Lower leg skin (tissue), 4 donors: ENCODE measurements at places on chromosomes 6 and 20. TPM values are rescaled to one million over a fixed set of nuclear protein-coding genes. Genes with fewer than 3 reads are reported as not detected.

The PPIL1 gene
- 2.2 TPM for total RNA-seq

GRCh38 chr6:105651969-105652368 lies 249.1 kb upstream of the PREP start:
- DNase-seq = no peak

DNA sequence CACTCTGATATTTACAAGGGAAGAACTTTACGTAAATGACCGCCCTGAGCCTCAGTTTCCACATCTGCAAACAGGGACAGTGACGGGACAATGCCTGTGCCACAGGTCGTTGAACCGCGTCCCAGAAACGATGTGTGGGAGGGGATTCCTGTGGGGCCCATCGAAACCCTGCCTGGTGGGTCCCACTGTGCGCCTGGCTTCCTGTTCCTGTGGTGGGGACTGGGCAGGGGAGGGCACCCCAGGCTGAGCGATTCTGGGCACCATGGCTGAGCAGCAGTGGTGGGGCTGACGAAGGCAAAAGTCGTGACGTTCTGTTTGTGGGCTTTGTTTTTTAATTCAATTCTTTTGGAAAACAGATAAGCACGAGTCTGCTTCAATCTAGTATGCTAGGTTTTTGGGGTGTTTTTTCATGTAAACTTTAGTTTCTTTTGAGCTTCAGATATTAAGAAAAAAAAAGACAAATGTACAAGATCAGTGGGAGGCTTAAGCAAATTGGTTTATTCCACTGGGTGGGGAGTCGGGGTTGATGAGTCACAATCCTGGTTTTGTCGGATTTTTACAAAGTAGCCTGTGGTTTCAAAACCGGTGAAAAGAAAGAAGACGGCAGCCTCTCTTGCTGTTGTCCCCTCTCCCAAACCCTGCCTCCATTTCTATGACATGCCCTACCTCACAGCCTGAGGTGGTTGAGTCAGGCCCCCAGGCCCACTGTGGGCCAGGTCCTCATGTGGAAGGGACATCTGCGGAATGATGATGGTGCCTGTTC lies 40.4 kb downstream of the GNAS-AS1 start:
- DNase-seq = no peak

DNA sequence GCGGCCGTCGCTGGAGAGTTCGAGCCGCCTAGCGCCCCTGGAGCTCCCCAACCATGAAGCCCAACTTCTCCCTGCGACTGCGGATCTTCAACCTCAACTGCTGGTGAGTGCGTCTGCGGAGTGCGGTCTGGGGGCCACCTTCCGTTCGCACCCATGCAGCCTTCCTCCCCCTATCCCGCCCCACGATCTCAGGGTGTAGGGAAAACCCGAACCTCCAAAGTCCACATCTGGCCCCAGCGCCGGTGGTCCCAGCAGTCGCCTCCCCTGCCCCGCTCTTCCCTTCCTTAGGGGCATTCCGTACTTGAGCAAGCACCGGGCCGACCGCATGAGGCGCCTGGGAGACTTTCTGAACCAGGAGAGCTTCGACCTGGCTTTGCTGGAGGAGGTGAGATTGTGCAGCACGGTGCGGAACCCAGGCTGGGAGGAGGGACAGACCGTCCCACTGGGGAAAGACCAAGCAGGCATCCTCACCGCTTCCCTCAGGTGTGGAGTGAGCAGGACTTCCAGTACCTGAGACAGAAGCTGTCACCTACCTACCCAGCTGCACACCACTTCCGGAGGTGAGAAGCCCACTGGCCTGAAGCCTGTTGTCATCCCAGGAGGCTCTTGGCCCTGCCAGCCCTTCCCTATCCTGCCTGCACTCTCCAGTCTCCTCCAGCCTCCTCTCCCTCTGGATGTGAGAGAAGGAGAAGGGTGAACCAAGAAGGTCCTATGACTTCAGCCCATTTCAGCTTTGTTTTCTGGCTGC lies 719 bp downstream of the SMPD2 start:
- DNase-seq = peak; percentile 54

The PRR18 gene
- total RNA-seq = not detected

- DNase-seq = no peak
These were observed 72.2 kb downstream of the RIN2 start for GRCh38 chr20:19830211-19830785.

The SCUBE3 gene
- total RNA-seq = not detected

GRCh38 chr6:53309059-53309900 lies 39.5 kb downstream of the ELOVL5 start:
- no peak for DNase-seq

- DNase-seq = peak; percentile 64
These were observed 18.6 kb downstream of the ANKRD60 start for GRCh38 chr20:58209652-58210397.

- DNase-seq = no peak
These were observed 238.8 kb upstream of the NOX3 start for GRCh38 chr6:155694419-155694790.

GRCh38 chr6:96211341-96211740 lies 195.6 kb downstream of the FUT9 start:
- no peak for DNase-seq

DNA sequence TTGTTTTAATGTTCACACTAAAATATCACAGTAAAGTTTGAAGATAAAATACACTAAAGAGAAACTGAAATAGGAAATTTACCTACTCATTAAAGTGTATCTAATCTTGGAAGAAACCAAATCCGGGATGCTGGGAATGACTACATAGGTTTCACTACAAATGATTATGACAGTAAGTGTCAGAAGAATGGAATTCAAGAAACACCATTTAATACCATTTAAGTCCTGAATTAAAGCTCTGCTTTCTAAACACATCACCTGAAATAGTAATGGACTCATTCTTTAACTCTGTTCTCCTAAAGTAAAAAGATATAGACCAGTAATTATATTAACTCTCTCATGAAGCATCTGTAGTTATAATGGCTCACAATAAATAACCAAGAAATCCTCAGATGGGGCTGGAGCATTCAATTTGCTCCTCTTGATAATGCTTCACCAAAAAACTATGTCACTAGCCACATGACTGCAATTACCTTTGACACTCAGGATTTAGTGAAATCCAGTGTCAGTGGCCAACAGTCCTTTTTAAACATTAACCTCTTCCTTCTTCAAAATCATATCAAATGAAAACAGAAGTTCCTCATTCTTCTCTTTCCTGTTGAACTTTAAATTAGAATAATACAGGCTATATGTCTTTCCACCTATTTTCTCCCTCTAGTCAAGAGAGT lies 41.4 kb downstream of the MAP7 start:
- no peak for DNase-seq

DNA sequence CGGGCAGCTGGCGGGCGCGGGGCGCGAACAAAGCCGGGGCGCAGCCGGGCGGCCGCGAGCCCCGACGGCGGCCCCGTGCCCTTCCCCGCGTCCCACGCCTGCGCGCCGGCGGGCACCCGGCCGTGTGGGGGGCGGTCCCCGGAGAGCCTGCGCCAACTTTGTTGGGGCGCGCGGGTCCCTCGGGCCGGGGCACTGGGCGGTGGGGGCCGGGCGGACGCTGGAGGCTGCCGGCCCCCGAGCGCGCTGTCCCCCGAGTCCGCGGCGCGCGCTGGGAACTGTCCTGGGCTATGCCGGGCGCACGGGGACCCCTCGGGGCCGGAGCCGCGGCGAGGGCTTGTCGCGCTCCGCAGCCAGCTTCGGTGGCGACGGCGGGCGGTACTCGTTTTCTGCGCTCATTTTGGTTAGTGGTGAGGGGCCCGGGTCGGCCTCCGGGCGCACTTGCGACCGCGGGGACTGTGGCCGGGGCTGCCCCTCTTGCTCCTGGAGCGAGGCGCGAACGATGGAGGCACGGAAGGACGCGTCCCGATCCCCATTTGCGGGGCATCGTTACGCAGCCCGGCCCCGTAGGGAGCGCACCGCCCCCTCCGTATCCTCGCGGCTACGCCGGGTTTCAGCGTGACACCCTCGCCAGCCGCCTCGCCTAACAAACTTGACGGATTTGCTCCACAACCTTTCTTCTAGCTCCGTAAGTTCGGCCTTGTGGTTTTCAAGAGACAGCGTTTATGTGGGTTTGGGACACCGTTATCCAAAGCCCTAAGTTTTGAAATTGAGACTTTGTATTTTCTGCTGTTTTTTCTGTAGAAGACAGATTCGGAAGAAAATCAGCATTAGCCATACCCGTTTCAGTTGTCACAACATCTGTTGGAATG lies 622 bp downstream of the SS18L1 start:
- DNase-seq = no peak

The COL9A1 gene
- total RNA-seq = 0.10 TPM

- DNase-seq = no peak
These were observed 37.3 kb downstream of the BLTP3A start for GRCh38 chr6:34829137-34829536.

The THBD gene
- total RNA-seq = 161 TPM

The RAB44 gene
- total RNA-seq = 0.10 TPM

GRCh38 chr6:135498185-135498841 lies 773 bp upstream of the AHI1 start:
- peak; percentile 85 for DNase-seq

- no peak for DNase-seq
These were observed 20.2 kb upstream of the NR2E1 start for GRCh38 chr6:108145639-108146038.

- no peak for DNase-seq
These were observed 216.1 kb downstream of the FOXA2 start for GRCh38 chr20:22368235-22368634.

- no peak for DNase-seq
These were observed 60.7 kb upstream of the CDKAL1 start for GRCh38 chr6:20473518-20473917.

DNA sequence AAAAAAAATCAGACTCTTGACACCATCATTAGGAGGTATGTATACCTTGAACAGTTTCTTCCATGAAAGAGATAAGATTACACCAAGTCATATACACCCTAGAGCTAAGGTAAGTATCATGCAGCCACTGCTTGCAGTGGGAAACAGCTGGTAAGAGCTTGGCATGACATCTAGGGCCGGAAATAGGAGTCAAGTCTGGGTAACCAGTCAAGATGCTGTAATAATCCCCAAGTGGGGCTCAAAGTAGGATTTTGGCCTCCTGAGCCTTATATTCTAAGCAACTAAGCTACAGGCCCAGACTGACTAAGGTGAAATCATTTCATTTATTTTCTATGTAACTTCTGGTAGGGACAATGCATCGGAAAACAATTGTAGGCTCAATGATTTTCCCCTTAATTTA lies 23.9 kb downstream of the TRERF1 start:
- no peak for DNase-seq

The TTLL9 gene
- not detected for total RNA-seq

DNA sequence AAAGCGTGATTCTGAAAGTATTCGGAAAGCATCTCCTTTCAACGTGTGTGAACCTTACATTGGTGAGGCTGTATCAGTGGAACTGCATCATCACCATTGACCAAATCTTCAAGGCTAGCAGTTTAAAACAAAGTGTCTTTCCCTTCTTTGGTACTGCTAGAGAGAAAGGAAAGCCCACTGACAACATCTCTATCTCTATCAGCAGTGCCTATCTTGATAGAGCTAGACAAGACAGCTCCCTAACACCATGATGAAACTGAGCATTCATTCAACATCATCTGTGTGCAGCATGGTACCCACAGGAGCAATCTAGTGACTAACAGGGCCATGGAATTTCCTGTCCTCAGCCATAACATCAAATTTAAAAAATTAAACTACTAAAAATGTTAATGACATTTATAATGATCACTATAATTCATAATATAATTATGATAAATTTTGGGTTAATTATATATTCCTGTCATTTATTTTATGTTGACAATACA lies 31.5 kb upstream of the EDN1 start:
- DNase-seq = no peak

GRCh38 chr6:137876547-137876946 lies 9.5 kb downstream of the TNFAIP3 start:
- DNase-seq = no peak

GRCh38 chr6:130559166-130559565 lies 193.3 kb downstream of the TMEM200A start:
- no peak for DNase-seq

The CDSN gene
- total RNA-seq = 722 TPM

DNA sequence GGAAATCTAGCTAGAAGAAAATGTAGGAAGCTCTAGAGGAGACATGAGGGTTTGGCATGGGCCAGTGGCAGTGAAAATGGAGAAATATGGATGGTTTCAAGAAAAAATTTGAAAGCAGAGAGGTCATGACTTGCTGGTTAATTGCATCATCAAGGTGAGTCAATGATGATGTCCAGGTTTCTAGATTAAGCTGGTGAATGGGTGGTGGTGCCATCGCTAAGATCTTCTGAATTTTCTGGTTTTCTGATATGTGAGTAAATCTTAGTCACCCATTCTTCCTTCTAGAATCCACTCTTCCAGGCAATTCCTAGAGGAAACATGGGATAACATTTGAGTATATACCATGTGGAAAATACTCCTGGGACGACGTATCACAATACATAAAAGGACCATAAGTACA lies 25.0 kb downstream of the SH3BGRL2 start:
- no peak for DNase-seq

GRCh38 chr6:84867521-84867920 lies 103.1 kb upstream of the TBX18 start:
- DNase-seq = no peak

DNA sequence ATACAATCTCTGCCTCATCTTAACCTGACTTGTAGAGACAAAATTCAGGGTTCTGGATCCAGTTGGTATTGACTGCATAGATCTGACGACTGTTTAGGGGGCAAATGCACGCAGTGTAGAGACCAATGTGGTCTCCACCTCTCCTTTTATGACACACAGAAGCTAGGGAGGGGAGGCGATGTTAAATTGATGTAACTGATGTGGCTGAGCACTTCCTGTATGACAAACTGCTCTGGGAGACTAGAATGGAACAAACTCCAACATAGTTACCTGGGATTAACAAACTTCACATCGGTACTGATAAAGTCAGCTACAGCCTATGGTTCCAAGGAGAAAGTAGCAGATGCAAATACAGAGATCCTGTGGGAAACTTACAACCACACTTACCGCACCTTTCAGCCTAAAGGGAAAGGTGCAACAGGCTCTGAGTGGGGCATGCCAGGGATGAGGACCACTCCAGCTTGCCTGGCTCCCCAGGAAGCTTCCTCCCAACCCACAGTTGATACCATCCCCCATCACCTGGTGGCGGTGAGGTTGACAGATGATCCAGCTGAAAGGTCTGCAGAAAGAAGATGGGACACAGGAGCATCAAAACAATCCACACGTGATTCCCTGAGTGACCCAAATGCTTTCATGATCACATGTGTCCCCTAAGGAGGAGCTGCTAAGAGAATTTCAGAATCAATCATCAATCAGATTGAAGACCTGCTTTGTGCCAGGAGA lies 60.6 kb upstream of the MRPS10 start:
- peak; percentile 40 for DNase-seq

GRCh38 chr20:53708129-53708968 lies 114.7 kb upstream of the ZNF217 start:
- DNase-seq = no peak

The MED20 gene
- total RNA-seq = 11.5 TPM

GRCh38 chr6:56914798-56915658 lies 39.9 kb upstream of the BEND6 start:
- DNase-seq = no peak

The SLC26A8 gene
- total RNA-seq = not detected

The TCP1 gene
- total RNA-seq = 128 TPM

GRCh38 chr6:81838031-81838430 lies 85.5 kb upstream of the TENT5A start:
- DNase-seq = no peak
